ENCODE measurements at places on chromosomes 1 and 21.

DNA sequence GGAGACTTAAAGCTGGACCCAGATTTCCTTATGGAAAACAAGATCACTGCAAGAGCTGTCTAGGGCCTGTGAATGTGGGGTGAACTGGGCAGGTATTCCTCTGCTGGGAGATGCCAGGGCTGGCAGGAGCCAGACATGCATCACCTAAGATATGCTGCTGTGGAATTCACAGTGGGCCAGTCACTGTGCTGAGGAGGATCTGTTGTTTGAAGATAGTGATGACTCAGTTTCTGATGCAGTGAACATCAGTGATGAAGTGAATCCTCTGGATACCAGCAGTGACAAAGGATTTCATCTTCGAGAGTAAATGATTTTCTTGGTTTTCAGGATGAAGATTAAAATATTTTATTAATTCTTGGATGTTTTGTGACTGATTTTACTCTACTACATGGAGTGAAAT, 29.9 kb upstream of the CAMSAP2 start:
- DNase-seq = no peak

DNA sequence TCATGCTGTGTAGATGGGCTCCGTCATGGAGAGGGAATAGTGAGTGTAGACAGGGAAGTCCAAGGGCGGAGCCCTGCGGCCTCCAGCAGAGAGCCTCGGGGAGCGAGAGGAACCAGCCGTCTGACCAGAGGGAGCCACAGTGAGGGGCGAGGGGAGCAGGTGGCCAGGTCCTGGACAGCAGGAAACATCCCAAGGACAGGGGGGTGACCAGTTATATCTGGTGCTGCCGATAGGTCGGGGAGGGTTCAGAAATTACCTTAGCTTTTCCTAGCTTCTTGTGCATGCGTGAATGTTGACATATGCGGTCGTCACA, 46.5 kb downstream of the TRAPPC10 start:
- DNase-seq = no peak

DNA sequence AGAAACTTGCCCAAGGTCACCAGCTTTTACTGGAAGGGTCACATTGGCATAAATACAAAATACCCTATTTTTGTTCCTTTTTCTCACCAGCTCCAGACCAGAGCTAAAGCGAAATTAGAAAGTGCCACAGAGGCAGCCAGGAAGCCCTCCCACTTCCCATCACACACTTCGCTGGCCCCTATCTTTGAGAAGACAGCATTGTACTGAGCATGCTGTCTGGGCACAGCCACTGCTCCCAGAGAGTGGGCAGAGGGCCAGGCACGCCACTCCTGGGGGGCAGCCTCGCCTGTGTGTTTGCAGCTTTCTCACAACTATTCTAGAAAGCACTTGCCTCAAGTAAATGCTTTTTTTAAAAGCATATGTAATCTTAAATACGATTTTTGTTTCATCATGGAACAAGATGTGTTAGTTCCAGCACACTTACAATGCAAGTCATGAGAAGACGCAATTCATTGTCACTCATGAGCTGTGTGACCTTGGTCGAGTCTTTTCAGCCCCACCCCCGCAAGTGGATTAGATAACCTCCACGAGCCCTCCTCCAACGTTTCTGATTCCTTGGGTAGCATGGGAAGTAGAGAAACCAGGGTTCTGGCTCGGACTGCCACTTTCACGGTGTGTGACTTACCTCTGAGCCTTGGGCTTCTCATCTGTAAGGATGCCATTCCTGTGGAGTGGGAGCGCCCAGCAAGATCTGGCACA, 25.7 kb upstream of the EPHA8 start:
- no peak for DNase-seq

GRCh38 chr1:228377664-228378089, 29.0 kb downstream of the TRIM11 start:
- no peak for DNase-seq

DNA sequence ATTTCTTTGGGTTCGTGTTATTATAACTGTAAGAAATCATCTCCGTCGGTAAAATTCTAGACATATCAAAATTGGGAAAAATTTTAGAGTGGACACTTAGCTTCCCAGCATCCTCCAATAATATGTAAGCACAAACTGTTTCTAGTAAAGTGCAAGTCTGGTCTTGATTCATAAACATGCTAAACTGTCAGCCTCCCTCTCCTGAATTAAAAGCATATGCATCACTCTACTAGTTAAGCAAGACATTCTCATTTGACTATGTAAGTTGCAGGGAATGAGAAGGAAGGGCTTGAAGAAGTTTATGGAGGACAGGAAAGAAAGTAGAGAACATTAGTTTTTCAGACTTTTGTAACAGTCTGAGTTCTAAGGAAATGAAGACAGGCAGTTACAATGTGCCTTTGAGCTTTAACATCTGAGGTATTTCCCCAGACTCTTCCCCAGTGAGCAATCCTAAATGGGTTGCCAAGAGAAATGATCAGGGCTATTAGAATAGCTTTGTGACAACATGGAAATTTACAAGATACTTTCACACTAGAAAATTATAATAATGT, 90.0 kb downstream of the TYW3 start:
- no peak for DNase-seq

Measured in stimulated activated CD8-positive, alpha-beta memory T cell treated with anti-CD3 and anti-CD28 coated beads, Interleukin-2, amount 100 ng/mL, for 48 hours (primary cell).